ENCODE measurements at places on chromosomes 7 and 10.

DNA sequence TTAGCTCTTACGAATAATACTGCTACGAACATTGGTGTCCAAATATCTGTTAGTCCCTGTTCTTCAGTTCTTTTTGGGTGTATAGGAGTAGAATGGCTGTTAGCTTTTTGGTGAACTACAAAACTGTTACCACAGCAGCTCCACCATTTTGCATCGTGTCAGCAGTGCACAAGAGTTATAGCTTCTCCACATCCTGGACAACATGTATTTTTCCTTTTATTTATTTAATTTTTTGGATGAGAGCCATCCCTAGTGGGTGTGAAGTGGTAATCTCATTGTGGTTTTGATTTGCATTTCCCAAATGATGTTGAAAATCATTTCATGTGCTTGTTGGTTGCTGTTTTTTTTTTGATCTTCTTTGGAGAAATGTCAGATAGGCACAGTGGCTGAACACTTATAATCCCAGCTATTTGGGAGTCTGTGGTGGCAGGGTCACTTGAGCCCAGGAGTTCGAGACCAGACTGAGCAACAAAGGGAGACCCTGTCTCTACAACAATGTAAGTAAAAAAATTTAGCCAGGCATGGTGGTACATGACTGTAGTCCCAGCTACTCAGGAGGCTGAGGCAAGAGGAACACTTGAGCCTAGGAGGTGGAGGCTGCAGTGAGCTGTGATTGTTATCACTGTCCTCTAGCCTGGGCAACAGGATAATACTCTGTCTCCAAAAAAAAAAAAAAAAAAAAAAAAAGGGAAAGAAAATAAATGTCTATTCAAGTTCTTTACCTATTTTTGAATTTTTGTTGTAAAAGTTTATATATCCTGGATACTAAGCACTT, 31.7 kb downstream of the TRIM24 start:
- no peak for DNase-seq

DNA sequence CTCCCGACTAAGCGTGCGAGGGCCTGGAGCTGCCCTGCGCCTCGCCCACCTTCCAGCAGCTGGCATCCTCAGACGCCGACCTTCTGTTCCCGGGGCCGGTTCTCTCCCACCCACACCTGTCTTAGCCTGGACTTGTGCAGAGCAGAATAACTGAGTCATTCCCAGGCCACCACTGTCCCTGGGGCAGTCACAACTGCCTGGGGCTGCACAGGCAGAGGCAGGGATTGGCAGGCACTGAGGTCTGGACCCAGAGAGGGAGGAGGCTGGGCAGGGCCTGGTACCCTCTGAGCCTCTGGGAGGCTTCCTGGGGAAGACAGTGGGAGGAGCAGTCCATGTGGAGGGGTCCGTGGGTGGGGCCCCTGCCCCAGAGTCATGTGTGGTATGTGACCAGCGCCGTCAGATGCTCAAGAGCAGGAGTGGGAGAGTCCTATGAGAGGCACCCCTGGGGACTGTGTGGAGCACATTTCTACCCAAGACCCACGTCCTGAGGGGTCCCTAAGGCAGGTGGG, 74.3 kb downstream of the NKX6-2 start:
- DNase-seq = no peak

GRCh38 chr7:107405559-107405958, 64.3 kb upstream of the GPR22 start:
- no peak for DNase-seq

GRCh38 chr7:127504715-127505114, 80.7 kb downstream of the GCC1 start:
- peak; percentile 2 for DNase-seq

DNA sequence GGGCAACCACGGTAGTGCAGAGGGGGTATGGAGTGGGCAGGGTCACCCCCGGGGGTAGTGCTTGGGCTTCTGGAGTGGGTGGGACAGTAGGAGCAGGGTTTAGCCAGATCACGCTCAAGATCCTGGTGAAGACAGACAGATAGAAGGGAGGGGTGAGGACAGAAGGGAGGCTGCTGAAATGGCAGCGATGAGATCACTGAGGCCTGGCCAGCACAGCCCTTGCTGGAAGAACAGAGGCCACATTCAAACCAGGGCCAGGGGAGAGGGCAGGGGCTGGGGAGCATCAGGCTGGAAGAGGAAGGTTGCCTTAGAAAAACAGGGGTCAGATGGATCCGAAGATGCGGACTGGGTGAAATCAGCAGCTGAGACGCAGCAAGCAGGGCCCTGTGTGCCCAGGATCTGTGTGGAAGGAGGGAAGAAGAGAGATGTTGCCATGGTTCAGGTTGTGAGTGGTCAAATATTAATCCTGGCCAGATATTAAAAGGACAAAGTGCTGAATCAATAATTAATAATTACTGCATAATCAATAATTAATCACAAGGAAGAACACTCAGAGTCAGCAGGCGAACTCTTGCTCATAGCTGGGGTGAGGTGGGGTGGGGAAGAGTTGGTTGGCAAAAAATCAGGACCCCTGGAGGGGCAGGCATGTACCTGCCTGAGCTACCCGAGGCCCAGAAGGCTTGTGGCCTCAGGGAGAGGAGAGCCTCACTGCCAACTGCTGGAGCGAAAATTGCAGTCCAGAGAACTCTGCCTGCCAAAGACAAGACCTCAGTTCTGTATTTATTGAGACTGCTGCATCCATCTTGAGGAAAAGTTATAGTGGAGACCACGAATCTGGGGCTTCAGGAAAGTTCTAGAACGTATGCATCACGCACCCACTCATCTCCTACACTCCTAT, 105.7 kb downstream of the GRB10 start:
- no peak for DNase-seq

DNA sequence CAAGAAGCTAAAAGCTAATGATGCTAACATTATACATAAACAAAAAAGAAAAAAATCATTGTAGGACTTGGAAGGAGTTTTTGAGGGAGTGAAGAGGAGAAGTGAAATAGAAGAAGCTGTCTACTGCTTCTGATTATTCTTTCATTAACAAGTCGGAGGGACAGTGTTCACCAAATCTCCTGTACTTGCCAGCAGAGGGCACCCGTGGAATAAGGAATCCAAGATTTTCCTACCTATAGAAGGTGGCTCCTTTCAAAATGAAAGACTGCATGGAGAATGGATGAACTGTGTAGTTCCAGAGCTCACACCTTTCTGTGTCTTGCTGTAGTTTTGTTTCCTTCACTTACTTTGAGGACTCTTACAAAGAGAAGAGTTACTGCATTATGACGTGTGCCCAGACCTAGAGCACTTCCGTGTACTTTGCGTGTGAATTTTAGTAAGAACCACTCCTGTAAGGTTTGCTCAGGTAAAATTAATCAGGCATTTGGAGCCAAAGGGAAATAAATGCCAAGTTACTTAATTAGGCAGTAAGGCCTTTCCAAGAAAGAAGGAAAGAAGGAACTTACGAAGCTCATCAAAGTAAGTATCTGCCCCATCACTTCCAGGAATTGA, 145.1 kb downstream of the SEMA3D start:
- DNase-seq = peak; percentile 1

DNA sequence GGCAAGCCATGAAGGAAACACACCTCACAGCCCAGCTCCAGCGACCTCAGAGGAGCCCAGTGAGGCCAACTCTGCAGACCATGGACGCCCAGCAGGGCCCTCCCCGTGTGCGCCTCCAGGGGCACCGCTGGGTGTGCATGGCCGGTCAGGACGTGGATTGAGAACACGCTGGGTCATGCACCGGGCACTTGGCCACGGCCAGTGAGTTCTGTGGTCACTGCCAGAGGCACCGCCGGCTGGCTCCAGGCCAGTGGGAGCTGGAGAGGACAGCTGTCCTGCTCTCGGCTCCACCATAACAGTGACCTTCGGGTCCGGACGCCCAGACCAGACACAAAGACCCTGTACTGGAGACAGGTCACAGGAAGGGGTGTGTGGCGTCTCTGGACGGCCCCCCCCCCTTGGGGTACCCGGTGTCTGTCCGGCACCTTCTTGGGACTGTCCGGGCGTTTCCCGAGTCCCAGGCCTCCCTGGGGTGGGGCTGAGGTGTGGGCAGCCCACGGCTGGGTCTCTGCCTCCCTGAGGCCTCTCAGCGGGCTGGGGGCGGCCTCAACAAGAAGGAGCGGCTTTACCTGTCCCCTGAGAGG, 50.4 kb upstream of the NKX6-2 start:
- DNase-seq = no peak

- DNase-seq = no peak
These were observed 27.5 kb downstream of the CTNNA3 start for GRCh38 chr10:67668448-67668847.

DNA sequence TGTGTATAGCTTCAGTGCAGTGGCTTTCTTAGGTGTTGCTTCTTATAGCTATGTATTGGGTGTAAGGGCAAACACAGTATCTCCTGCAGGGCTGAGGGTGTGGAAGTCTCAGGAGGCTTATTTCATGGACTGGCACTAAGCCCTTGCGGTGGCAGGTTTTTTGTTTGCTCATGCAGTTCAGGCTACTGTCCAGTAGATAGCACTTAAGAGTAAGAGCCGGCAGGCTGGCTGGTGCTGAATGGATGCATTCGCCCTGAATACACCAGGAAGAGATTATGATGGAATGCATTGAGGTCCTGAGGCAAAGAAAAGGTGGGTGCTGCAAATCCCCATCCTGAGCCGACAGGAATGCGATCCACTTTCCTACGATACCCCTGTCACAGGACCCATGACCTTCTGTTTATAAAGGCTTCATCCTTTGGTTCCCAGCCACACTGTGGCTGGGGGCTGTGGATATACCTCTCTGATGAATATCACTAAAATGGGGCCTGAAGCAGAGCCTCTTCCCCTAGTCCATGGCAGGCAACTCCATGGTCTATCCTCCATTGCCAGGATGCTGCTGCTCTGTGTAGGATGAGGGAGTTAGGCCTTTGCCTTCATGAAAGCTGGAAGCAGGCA, 44.9 kb downstream of the ANXA8 start:
- no peak for DNase-seq
